MV-4-11 (cell line): ENCODE measurements at places on chromosomes 13 and 19.
A peak's percentile ranks its signal among the peaks of the same experiment; 100 is the strongest.

- DNase-seq = no peak
These were observed 80.5 kb upstream of the MBNL2 start for GRCh38 chr13:97141564-97142005.

DNA sequence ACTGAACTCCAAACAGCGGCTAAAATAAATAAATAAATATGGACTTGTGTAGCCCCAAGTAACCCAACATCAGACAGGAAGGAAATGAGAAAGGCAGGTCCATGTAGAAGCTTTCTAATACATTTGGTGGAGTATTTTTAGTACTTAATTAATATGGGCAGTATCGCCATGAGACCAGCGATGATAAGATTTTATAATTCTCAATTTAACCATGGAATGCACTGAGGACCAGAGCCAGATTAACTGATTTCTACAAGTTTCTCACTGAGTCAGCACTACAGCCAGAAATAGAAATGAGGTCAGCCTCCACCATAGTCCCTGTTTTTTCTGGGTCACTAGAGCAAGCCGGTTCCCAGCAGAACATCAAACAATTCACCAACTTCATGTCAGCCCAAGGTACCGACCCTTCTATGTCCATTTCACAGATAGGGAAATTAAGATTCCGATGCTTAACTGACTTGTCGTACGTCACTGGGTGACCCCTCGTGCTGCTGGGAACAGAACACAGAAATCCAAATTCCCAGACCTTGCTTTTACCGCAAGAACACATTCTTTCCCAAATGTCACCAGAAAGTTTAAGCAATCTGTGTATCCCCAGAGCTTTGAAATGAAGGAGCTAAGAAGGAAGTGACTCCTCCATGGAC lies 90.4 kb downstream of the COL4A1 start:
- DNase-seq = no peak

- DNase-seq = no peak
These were observed 1224.4 kb downstream of the EFNB2 start for GRCh38 chr13:105311094-105311493.

DNA sequence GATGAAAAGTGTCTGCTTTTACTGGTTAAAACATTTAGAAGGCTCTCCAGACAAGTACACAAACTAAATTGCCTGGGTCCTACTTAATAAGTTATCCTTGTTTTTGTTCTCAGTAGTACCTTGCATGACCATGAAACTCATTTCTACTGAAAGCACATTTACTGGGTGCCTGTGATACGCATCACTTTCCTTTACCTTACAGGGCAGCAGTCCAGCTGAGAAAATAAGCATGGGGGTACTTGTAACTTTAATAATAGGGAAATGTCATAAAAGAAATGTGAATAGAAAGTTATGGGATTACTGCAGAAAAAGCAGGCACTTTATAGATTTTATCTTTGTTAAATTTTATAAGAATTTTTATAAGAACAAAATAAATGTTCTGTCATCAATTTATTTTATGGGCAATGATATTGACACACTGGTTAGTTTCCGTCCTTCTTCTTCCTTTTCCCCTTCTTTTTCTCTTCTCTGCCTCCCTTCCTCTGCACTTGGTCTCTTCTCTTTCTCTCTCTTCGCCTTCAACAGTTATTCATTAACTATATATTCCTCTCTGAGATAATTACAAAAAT lies 107.3 kb upstream of the AKAP11 start:
- DNase-seq = no peak

- DNase-seq = peak; percentile 40
These were observed 5.2 kb downstream of the AKT2 start for GRCh38 chr19:40279761-40280607.

GRCh38 chr19:926589-927350 lies 935 bp downstream of the ARID3A start:
- DNase-seq = peak; percentile 86

DNA sequence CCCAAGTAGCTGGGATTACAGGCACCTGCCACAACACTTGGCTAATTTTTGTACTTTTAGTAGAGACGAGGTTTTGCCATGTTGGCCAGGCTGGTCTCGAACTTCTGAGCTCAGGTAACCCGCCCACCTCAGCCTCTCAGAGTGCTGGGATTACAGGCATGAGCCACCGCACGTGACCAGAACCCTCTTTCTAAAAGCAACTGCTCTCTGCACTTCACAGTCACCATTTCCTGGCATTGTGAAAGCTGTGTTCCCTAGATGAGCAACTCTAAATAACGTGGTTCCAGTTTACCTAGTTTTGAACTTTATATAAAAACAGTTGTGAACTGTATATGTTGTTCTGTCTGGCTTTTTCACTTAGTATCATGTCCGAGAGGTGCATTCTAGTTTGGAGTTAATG lies 152.9 kb downstream of the SIPA1L3 start:
- DNase-seq = no peak

DNA sequence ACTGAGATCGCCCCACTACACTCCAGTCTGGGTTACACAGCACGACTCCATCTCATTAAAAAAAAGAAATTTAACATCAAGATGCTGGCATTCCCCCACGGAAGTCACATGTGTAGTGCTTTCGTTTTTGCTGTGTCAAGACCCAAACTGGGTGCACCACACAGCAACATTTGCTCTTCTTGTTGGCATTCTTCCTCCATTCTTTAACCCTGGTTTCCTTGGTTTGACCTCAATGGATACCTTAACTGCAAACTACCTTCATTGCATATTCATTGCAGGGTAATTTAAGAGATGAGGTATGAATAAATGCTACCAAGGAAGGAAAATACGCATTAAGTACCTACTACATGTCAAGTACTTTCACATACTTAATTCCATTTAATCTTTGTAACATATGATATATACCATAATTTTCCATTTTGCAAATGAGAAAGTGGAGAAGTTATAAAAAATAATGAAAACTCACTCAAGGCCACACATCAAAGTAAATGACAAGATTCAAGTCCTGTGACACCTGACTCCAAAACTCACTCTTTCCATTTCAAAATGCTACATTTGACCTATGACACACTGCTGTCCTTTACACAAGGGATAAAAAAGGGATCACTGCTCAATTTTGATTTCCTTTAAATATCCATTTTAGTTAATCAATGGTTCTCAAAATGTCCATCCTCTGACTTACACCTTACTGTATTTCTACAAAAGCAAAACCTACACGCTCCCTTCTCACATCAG lies 59.2 kb downstream of the STK24 start:
- no peak for DNase-seq

DNA sequence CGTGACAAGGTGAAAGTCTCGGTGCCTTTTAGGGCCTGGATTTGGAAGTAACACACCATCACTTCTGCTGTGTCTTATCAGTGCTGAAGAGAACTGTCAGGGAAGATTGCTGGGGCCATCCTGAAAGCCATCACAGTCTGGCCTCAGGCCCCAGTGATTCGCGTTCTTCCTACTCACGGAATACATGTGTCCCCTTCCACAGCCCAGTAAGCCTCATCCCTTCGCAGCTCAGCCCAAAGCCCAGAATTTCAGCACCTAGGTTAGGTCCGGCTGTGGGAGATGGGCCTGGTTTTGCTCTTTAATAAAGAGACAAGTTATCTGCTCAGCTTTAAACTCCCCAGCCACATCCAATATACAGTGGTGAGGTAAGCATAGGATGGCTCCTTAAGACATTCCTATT lies 113.0 kb upstream of the SPACA7 start:
- DNase-seq = no peak

- no peak for DNase-seq
These were observed at the start of gene NLRP4 for GRCh38 chr19:55836340-55836739. Gene NLRP4, plus strand, starts transcription at chr19:55836540. Its CDS starts 15,541 bp downstream, at chr19:55852081.

GRCh38 chr13:27826379-27827353 lies 34.4 kb downstream of the GSX1 start:
- DNase-seq = peak; percentile 73

DNA sequence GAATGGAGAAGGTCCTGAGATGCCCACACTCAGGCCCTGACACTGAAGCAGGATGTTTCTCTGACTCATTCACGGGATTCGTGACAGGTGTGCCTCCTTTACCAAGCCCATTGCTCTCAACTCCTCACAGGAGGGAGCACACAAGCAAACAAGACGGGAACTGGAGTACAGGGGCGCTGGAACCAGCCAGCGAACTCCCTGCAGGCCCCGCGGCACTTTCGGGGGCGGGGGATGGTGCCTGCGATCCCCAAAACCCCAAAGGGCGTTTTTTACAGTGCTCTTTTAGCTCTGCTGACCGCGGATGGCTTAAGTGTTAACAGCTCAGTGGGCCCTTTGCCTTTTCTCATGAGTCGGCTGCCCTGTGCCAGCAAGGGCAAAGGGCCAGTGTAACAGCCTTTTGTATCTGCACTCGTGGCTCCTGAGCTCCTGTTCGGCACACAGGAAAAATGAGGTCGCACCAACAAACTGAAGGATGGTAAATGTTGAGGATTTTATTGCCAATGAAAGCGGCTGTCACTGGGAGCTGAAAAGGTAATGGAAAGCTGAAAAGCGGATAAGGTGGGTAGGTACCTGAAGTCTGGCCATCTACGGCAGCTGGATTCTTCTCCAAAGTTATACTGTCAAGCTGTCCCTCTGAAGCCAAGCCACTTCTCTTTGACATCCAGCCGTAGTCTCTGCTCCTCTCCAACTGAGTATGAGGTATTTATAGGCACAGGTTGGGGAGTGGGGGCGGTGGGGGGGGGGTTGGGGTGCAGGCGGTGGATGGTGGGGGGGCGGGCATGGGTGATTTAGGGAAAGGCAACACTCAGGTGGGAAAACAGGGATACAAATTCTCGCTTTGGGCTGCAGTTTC lies 65.0 kb upstream of the TRPC4 start:
- DNase-seq = no peak
